ENCODE measurements at places on chromosomes 16 and 17. TPM values are rescaled to one million over a fixed set of nuclear protein-coding genes. Genes with fewer than 3 reads are reported as not detected.

Gene ARMC7
- total RNA-seq: 4.4 TPM

Gene ACSM5
- not detected for total RNA-seq

Gene SLC38A8
- not detected for total RNA-seq

Gene ARHGAP44
- total RNA-seq: 1.3 TPM

Gene PPL
- total RNA-seq: 252 TPM

Gene PITPNM3
- total RNA-seq: 25.0 TPM

Gene ADAD2
- not detected for total RNA-seq

Gene LRRC46
- total RNA-seq: 0.21 TPM

Gene CTU2
- 15.0 TPM for total RNA-seq

Gene PCGF2
- 6.3 TPM for total RNA-seq

Gene CCL11
- not detected for total RNA-seq

Gene OR1F1
- 0.78 TPM for total RNA-seq

Gene CNGB1
- total RNA-seq: 0.65 TPM

Gene KIF18B
- total RNA-seq: 15.2 TPM

Gene DHRS13
- total RNA-seq: 11.6 TPM

Gene SCN4A
- not detected for total RNA-seq

Gene ZFHX3
- total RNA-seq: 1.9 TPM

Gene CDH1
- total RNA-seq: 224 TPM

Gene CMC2
- 72.0 TPM for total RNA-seq

Gene TEX19
- not detected for total RNA-seq

Gene PDILT
- total RNA-seq: not detected

Gene CTRB1
- not detected for total RNA-seq

Gene TBC1D3E
- total RNA-seq: not detected

Gene CD300E
- not detected for total RNA-seq

Gene GPR179
- total RNA-seq: not detected

Gene SDR42E1
- total RNA-seq: 10.3 TPM

Gene SEZ6
- total RNA-seq: not detected

Gene CHST4
- not detected for total RNA-seq

Gene KRTAP17-1
- total RNA-seq: not detected

Gene GPS2
- 50.8 TPM for total RNA-seq

Gene FBXW10B
- 0.42 TPM for total RNA-seq

Gene STAT5A
- 1.6 TPM for total RNA-seq

Gene KRTAP2-1
- total RNA-seq: not detected

Gene TOX3
- 0.05 TPM for total RNA-seq

Gene KRTAP9-8
- not detected for total RNA-seq

Gene NPW
- total RNA-seq: 4.0 TPM

Gene TOM1L1
- 41.7 TPM for total RNA-seq

Gene RAB40B
- 14.0 TPM for total RNA-seq

Gene KRTAP16-1
- not detected for total RNA-seq

Gene MPP2
- total RNA-seq: 1.3 TPM

Gene TERB1
- 0.46 TPM for total RNA-seq

Gene PPY
- not detected for total RNA-seq

Gene RASL10B
- total RNA-seq: 0.35 TPM

Gene ATP2A1
- total RNA-seq: not detected

Gene HOXB2
- 0.85 TPM for total RNA-seq

Gene ABCC6
- not detected for total RNA-seq

Gene TNP2
- total RNA-seq: not detected
